ENCODE measurements at places on chromosomes 12 and 14.

DNA sequence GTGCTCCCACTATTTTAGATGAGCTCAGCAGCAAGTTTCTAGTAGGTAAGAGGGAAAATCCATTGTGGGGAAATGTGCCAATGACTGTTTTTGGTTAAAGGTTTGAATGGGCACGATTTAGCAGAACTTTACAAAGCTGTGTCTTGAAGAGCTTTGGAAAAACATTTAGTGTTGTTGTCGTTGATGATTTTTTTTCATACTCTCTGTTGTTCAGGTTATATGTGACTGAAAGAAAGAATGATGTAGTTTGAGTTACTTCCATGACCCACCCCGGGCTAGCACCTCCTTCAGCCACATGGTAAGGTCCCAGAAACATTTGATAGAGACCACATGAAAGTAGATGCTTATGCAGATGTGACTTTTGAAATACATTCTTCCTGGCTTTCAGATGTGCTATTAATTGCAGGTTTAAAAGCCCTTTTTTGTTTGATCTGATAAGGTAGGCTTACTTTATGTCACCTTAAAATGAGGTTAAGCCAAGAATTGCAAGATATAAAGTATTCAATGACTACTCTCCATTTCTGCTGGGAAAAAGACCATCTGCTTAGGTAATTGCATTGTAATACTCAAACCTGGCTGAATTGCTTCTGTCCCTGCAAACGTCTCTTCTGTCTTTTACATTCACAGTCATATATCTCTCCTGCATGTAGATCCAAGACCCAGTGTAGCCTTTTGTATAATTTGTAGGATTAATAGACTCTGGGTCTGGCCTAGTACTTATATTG lies 250.6 kb downstream of the RGS6 start:
- no peak for DNase-seq

DNA sequence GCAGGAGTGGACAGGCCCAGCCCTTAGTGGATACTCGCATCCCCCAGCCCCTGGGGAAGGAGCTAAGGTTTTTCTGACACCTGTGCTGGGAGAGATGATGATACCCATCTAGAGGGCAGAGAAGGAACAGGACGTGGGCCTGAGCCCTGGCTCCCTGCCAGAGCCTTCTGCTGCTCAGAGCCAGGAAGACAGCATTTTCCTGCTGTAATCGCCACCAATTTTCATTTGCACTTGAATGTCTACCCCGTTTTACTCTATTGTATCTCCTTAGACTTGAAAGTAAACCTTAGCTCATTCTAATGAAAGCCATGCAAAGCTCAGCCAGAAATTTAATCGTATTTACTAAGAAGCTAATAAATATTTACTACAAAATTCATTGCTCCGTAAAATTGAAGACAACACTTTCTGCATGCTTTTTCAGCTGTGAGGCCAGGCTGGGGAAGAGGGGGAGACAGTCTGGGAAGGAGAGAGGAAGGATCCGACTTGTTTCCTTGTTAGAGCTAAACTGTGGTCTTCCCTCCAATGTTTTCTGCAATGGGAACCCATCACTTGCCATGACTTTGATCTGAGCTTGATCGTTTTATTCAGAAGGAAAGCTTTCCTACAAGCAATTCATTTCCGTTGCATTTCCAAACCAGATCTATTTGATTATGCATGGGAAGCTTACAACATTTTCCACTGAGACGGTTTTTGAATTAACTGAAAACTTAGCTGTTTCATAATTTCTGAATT lies 17.6 kb upstream of the TRAF3 start:
- DNase-seq: no peak

DNA sequence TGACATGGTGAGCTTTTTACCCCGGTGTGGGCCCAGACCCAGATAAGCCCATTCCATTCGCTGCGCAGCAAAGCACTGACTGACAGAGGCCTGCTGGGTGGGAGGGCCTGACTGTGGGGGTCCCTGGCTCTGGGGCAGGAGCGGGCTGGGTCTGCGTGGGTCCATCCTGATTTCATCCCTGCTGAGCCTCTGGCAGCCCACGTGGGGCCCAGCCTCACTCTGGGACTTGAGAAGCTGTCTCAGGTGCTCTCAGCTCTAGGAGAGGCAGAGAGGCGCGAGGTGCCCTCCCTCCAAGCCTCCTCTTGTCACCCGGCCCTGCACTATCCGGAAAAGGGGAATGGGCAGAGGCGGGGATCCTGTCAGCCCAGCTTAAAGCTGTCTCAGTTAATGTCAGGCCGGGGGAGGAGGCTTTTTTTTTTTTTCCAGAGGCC lies 927 bp downstream of the ABCB9 start:
- no peak for DNase-seq

DNA sequence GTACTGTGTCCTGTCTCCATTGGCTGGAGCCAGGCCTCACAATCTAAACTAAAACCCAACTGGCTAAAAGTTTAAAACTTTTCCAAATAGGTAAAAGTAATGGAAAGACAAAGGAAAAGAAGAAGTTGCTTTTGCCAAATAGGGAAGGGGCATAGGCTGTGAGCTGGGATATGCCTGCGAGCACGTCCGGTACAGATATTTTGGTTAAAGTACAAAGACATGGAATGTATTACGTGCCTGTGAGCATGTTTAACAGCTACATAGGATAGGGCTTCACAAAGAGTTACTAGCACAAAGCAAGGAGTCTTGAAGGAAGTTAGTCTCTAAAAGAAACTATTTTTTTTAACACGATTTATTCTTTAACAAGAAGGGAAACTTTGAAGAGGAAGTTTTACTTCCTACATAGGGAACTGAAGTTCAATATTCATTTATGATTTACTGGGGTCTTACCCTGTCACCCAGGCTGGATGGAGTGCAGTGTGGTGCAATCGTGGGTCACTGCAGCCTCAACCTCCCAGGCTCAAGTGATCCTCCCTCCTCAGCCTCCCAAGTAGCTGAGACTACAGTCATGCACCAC lies 41.9 kb upstream of the INF2 start:
- DNase-seq: no peak

GRCh38 chr12:24821691-24822090 lies 127.2 kb downstream of the BCAT1 start:
- DNase-seq: no peak

DNA sequence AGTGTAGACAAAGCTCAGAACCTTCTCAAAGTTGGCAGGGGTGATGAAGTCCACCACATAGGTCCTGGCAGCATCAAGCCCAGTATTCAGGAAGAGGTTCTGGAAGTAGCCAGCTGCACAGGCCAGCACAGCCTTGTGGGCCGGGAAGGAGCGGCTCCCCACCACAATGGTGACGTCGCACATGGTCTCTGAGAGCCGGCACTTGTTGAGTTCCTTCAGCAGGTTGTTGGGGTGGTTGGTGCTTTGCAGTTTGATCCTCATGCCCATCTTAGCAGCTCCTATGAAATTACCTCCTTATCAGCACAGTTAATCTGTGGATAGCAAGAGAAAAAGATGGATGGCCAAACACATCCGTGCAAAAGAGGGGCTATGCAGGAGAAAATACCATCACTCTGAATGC lies 1.7 kb downstream of the ZBTB39 start:
- DNase-seq: no peak

DNA sequence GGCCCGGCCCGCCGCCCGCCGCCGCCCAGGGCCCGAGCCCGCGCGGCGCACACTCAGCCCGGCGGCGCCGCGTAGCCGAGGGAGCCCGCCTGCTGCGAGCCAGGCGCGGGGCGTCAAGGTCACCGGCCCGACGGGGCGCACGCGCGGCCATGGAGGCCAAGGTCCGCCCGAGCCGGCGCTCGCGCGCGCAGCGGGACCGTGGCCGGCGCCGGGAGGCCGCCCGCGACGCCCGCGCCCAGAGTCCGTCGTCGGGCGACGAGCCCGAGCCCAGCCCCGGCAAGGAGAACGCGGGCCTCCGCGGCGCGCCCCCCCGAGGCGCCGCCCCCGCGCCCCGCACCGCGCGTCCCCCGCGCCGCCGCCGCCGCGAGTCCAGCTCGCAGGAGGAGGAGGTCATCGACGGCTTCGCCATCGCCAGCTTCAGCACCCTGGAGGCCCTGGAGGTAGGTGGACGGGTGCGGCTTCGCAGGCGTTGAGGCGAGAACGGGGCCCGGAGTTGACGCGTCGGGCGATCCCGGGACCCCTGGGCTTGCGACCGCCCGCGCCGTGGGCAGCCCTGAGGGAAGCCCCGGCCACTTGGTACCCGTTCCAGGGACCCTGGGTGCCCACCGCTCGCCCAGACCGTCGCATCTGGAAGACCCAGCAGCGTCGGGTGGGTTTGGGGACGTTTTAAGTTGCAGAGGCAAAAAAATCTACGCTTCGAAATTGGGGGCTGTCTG lies 629 bp downstream of the FBRSL1 start:
- no peak for DNase-seq

Data from AG09319 (cell line).